Stimulated activated CD4-positive, alpha-beta T cell treated with anti-CD3 and anti-CD28 coated beads, Interleukin-15, amount 100 ng/mL, for 1 hour (primary cell): ENCODE measurements at places on chromosomes 7 and 10.

DNA sequence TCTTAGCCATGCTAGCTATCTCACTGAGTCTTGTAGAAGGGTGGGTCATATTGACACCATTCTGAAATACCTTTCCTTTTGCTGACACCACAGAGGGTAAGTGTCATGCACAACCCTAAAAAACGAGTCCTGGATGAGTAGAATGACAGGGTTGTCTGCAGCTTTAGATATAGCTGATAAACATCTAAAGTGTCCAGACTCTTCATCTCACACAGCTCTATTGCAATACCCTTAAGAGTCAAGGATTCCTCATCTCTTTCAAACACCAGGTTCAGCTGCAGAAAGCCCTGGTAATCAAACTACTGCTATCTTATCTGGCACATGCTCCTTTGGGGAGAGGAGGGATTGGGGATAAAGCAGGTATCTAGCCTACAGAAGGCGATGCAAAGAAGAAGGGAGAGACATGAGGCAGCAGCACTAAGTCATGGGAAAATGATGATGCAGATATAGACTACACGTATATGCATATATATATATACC is 127.0 kb downstream of the ANK3 start:
- DNase-seq = no peak

- no peak for DNase-seq
These were observed 239.2 kb upstream of the AKR1E2 start for GRCh38 chr10:4586776-4587175.

GRCh38 chr10:2981361-2981801 is 86.0 kb upstream of the PFKP start:
- no peak for DNase-seq

GRCh38 chr7:2231992-2232765 is 566 bp downstream of the MAD1L1 start:
- DNase-seq = no peak

- DNase-seq = peak; percentile 52
These were observed 14.6 kb upstream of the FKBP9 start for GRCh38 chr7:32942415-32943251.

DNA sequence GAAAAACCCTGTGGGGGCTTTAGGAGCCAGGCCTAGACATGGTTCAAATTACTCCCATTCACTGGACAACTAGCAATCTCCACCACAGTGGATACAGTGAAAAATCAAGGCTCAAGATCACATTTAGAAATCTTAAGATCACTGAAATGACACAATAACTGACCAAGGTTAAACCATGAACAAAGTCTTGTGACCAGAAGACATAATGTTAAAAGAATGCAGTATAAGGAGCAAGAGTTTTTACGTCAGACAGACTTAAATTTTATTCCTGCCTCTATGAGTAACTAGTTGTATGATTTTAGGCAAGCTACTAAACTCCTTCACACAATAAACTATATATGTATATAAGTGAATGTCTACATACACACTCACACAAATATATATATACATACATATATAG is 68.5 kb downstream of the MICU1 start:
- DNase-seq = no peak

DNA sequence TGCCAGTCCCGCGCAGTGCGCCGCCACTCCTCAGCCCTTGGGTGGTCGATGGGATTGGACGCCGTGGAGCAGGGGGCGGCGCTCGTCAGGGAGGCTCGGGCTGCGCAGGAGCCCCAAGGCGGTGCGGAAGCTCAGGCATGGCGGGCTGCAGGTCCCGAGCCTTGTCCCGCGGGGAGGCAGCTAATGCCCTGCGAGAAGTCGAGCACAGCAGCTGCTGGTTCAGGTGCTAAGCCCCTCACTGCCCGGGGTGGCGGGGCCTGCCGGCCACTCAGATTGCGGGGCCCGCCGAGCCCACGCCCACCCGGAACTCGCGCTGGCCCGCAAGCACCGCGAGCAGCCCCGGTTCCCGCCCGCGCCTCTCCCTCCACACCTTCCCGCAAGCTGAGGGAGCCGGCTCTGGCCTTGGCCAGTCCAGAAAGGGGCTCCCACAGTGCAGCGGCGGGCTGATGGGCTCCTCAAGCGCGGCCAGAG is 14.4 kb upstream of the WASL start:
- DNase-seq = no peak

DNA sequence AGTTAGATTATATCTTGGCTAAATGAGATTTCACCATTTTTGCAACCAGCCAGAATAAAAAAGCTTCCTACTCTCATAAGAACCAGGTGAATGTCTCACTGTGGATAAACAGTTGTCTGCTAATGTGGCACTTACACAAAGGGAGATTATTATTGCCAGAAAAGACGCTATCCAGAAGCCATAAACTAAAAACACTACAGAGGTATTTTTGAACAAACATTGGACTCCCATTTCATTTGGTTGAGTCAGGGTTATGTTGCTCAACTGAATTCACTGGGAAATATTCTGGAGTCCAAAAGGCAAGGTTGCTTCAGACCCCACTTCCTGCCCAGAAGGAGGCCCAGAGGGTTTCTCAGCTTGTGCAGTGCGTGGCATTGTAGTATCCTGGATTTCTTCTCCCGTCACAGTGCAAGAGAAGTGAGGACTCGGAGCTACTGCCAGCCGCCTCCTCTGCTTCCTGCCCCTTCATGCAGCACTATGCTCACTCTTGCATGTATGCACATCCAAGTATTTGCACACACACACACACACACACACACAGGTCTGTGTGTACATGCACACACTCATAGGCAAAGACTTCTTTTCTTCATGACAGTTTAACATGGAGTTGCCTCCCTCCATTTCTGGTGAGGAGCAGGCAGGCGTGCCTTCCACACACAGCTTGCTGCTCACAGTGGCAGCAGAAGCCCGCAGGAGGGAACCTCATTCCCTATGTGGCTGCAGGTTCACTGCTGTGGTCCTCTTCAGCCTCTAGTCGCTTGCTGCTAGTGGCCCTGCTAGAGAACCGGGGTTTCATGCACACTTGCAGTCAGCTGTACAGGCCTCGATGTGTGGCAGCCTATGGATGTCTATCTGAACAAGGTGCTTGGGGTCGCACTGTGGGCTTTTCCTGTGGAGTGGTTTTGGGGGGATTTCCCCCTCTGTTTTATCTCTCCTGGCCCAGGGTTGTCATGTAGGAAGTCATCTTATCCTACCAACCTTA is 10.1 kb downstream of the DENND10 start:
- no peak for DNase-seq

DNA sequence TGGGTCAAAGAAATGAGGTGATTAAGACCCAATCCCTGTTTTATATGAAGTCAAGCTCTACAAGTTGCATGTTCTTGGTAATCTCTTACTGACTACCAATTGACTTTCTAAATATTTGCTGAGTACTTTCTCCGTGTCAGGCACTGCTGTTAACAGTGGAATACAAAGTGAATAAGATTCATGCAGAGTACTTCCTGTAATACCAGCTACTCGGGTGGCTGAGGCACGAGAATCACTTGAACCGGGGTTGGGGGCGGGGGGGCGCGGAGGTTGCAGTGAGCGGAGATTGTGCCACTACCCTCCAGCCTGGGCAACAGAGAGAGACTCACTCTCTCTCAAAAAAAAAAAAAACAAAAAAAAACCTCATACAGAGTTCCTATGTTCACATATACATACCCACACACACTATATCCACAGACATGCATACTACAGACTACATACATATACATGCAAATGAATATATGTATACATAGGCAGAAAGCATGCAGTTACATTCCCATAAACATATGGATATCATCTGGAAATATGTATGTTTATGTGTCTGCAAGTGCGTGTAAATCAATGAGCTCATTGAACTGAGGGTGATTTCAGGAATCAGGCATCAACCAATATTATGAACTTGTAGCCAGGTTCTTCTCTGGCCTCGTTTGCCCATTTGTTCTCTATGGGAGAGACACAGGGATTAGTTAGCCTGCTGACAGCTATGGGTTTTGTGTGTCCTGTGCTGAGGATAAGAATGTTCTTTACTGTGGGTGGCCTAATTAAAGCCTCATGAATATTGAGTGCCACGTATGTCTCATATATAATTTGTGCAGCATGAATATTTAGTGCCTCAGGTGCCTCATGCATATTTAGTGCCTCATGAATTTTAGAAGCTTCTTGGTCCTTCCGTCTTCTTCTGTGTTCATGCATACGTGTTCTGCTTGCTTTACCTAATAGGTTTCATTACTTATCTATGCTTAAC is 73.9 kb downstream of the BICC1 start:
- DNase-seq = no peak

- peak; percentile 8 for DNase-seq
These were observed 138.0 kb upstream of the MTPN start for GRCh38 chr7:136114966-136115762.

- no peak for DNase-seq
These were observed 12.6 kb downstream of the BAZ1B start for GRCh38 chr7:73509463-73509862.

- DNase-seq = no peak
These were observed 172.7 kb downstream of the SND1 start for GRCh38 chr7:127824682-127825081.

DNA sequence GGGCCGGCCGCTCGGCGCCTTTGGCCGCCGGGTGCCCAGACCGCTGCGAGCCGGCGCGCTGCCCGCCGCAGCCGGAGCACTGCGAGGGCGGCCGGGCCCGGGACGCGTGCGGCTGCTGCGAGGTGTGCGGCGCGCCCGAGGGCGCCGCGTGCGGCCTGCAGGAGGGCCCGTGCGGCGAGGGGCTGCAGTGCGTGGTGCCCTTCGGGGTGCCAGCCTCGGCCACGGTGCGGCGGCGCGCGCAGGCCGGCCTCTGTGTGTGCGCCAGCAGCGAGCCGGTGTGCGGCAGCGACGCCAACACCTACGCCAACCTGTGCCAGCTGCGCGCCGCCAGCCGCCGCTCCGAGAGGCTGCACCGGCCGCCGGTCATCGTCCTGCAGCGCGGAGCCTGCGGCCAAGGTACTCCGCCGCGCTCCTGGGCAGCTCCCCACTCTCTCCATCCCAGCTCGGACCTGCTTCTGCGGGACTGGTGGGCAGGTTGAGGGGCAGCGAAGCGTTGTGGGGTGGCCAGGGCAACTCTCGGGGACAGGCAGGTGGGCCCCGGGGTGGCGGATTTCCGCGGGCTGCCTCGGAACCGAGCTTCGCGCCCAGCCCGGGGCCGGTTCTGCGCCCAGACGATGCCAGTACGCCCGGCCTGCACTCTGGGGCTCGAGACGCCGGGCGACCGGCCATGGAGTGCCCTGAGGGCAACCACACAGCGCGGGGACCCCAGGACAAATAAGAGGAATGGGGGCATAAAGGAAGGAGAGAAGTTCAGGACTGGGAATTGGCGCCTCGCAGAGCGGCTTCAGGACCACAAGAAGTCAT is 578 bp downstream of the HTRA1 start:
- no peak for DNase-seq

DNA sequence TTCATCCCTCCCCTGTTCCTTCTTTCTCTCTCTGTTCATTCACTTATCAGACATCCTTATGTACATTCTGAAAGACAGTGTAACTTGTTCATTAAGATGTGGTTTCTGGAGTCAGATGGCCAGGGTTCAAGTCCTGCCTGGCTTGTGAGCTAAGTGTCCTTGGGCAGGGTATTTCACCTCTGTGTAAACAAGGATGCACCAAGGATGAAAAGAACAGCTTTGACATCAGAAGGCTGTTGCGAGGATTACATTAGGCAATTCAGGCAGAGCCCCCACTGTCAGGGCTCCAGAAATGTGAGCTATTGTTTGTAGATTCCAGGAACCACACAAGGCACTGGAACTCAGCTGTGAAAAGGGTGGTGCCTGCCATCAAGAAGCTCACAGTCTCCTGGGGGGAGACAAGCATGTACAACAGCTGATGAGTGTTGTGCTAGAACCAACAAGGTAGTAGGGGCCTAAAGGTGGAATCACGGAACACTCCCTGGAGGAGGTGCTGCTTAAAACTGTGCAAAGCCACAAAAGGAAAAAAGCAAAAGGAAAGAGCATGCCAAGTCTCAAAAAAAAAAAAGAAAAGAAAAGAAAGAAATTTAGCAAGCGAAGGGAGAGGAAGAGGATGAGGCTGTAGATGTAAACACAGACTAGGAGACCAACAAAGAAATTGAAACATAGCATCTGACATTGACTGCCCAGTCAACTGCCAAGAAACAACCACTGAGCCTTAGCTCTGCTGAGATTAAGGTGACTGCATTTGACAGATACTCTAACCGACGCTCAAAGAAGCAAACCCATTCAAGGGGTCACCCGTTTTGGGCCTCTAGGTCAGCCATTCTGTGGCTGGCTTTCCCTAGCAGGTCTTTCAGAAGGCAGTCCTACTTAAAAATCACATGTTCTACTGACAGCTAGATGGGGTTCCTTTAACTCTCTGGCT is 12.5 kb downstream of the PDLIM1 start:
- DNase-seq = no peak

GRCh38 chr10:95756041-95756761 is at the start of gene ENTPD1:
ENTPD1 (plus strand) TSS chr10:95756163; CDS start chr10:95756240, 77 bp downstream.
- no peak for DNase-seq

- DNase-seq = no peak
These were observed 1004.0 kb downstream of the ANKRD7 start for GRCh38 chr7:119228482-119228881.

DNA sequence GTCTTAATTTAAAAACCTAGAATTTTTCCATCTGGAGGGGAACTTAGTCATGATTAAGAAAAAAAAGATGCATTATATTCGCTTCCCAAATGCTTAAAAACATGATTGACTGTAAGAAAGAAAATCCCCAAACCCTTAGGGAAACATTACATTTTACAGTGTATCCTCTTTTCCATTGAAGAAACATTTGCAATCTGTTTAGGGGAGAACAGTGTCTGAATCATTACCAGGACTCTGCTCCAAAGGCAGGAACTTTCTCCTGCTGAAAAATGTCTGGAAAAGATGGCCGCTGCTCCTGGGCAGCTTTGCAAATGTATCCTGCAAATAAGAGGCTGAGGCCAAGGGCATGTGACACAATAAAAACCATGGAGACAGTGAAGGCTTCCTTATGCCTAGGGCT is 173.7 kb downstream of the BUB3 start:
- no peak for DNase-seq
